ENCODE measurements at places on chromosomes 2 and 18.

DNA sequence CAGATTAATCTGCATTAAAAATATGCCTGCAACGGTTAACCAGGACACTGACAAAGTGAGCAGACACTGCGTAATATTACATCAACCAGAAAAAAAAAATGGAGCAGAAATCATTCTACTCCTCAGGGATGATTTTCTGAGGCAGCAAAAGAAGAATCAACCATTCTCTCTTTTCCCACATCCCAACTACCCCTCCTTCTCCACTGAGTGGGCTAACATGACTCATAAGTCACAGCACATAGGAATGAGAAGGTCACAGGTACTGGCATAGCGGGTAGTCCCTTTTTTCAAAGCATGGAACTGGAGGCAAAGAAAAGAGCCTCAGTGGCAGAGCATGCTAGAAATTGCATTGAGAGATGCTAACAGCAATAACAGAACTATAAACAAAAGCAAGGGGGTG lies 54.3 kb upstream of the TSPYL6 start:
- DNase-seq, result no peak

- DNase-seq, result no peak
Measured at GRCh38 chr2:16094811-16095210, 154.5 kb downstream of the MYCN start.

GRCh38 chr2:150643114-150643725 lies 155.8 kb upstream of the RND3 start:
- no peak for DNase-seq

DNA sequence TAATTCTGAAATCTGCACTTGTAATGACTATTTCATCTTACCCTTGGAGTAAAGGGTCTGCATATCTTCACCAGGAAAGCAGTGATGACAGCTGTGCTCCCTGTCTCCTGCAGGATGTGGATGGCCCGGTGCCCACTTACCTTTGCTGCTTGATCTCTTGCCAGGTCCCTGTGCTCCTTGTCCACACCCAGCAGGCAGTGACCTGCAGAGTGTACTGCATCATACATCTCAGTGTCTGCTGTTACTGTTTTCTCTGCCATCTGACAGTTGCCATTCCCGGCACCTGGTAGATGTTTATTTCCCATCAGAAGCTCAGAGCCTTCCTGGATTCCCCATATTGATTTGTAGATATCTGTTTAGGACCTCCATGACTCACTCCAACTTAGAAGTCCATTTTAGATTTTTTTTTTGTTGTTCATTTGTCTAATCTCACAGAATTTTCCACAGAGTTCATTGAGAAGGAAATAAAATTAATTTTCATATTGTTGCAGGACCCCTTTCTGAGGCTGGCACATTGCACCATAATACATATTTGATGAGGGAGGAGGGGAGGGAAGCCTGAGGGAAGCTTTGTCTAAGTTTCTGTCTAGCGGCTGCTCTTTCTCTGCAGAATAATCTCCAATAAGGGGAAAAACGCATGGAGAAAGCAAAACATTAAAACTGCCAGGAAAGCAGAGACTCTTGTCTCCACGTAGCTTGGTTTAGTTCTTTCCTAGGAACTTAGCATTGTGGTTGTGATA lies 697.5 kb upstream of the RAB6C start:
- DNase-seq, result no peak
